ENCODE measurements at places on chromosomes 1 and 21.
A peak's percentile ranks its signal among the peaks of the same experiment; 100 is the strongest.

DNA sequence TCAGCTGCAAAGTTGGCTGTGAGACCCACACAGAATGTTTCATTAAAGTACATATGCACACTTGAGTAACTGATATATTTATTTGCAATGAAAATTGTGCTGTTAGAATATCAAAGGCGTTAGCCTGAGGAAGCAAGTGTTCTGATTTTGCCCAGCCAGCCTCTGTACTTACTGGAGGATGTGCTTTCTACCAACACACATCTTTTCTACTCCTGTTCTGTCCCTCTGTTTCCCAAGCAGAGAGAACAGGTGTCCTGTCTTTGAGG, 31.4 kb downstream of the ELAVL4 start:
- DNase-seq = no peak

- no peak for DNase-seq
These were observed 336.5 kb upstream of the ADGRL2 start for GRCh38 chr1:81463936-81464837.

DNA sequence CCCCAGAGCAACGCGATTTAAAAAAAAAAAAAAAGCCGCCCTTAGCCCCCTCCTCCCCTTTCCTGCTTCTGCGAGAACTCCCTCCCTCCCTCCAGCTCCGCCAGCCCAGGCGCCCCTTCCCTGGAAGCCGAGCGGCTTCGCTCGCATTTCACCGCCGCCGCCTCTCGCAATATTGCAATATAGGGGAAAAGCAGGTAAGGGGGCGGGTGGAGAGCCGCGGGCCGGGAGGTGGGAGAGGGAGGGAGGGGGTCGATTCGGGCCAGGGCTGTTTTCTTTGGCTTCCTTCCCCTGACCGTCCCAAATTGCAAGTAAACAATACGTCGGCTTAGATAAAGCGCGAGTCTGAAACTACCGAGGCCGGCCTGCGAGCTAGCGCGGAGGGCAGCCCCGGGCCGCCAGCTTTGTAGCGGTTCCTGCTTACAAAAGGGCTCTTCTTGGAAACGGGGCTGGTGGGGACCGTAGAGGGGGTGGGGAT, 408 bp downstream of the LMO4 start:
- peak; percentile 48 for DNase-seq

DNA sequence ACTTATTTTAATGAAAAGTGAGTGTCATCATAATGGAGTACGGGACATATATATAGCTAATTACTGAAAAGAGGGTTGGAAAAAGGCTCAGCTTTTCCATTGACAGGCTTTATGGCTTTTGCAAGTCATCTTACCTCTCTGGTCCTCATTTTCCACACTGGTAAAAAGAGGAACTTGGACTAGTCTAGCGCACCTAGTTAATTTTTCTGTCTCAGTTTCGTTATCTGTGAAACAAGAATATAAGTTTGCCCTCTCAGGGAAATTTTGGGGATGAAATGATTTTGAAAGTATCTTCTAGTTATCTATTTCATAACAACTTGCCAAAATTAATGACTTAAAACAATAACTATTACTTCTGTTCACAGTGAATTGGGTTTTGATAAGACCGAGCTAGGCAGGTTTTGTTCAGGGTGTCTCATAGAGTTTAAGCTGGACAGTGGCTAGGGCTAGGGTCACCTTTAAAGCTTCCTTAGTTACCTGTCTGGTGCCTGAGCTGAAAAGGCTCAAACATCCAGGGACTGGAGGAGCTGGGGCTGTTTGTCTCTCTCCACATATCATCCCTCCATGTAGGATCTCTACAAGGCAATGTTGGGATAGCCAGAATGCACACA, 91.7 kb downstream of the TYW3 start:
- DNase-seq = no peak

GRCh38 chr1:240464099-240464498, 147.9 kb downstream of the GREM2 start:
- no peak for DNase-seq

- DNase-seq = no peak
These were observed 15.5 kb upstream of the FAM78B start for GRCh38 chr1:166182281-166182680.

GRCh38 chr1:11013160-11013531, 692 bp downstream of the TARDBP start:
- DNase-seq = no peak

GRCh38 chr1:54296666-54297065, 96.7 kb downstream of the MRPL37 start:
- DNase-seq = no peak

- no peak for DNase-seq
These were observed 63.0 kb downstream of the KCNJ15 start for GRCh38 chr21:38319781-38320180.

DNA sequence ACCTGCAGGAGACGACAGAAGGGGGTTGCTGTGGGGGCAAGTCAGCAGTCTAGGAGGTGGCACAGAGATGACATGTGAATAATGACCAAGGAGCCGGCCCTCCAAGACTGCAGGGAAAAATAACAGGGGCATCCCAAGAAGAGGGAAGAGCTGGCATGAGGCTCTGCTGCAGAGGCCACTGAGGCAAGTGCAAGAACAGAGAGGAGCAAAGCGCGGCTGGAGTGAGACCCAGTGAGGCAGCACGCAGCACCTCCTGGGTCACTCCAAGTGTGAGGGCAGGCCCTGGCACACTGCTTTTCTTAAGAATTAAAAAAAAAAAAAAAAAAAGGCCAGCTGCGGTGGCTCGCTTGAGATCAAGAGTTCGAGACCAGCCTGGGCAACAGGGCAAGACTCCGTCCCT, 80.1 kb downstream of the SLC66A1 start:
- DNase-seq = no peak

- no peak for DNase-seq
These were observed 8.8 kb downstream of the HMGB4 start for GRCh38 chr1:33872683-33873082.

DNA sequence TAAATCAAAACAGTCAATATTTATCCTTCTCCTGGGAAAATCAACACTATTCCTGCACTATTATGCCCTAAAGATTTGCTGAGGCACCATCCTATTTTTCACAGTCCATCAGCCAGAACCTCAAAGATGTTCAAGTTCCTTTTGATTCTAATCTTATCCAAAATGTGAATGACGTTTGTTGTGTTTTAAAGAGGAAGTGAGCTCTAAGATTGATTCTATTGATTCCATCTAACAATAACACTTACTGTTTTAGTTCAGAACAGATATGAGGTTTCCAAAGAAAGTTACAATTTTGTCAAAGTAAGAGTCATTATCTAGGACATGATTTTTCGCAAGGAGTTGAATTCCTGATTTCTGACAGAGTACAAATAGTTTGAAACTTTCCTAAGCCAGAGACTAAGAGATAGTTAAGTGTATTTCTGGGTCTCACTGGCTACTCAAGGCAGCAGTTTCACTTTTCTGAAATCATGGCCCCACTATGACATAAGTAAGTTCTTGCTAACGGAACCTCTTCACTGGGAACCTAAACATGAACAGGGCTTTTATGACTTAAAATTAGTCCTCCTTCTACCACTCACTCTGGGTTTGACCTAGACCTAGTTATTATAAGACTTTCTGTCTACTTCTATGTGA, 84.7 kb downstream of the LHX9 start:
- no peak for DNase-seq

- no peak for DNase-seq
These were observed 304.1 kb downstream of the LMX1A start for GRCh38 chr1:165052431-165052830.

DNA sequence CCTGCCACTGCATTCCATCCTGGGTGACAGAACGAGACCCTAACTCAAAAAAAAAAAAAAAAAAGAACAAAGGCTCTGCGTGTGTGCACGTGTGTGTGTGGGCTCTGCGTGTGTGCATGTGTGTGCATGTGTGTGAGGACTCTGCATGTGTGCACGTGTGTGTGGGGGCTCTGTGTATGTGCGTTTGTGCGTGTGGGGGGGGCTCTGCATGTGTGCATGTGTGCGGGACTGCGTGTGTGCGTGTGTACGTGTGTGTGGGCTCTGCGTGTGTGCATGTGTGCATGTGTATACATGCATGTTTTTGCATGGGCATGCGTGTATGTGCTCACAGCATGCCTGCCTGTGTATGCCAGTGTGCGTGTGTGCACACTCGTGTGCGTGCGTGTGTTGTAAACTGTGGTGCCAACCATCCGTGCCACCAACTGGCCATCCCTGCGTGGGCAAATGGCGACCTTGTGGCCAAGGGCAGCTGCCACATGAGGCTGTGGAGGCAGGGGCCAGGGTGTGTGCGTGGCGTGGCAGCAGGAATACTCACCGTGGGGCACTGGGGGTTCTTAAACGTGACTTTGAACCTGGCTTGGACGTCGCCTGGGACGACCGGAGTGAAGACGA, 26.8 kb upstream of the TMEM52 start:
- DNase-seq = no peak

- peak; percentile 16 for DNase-seq
These were observed 47.8 kb upstream of the BTG3 start for GRCh38 chr21:17660452-17660851.

DNA sequence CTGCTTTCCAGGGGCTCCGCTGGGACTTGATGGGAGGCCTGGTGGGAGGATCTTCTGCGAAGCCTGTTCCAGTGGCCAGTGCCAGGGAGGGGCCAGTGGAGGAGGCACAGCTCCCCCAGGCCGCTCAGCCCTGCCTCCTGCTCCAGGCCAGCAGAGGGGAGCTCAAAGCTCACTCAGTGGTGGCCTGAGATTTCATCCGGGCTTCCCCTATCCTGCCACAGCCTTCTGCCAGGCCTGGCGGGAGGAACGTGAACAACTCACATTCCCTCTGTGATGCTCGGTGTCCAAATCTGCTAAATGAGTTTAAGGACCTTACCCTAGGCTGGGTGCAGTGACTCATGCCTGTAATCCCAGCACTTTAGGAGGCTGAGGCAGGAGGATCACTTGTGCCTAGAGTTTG, 3.3 kb downstream of the CLCNKB start:
- DNase-seq = no peak

DNA sequence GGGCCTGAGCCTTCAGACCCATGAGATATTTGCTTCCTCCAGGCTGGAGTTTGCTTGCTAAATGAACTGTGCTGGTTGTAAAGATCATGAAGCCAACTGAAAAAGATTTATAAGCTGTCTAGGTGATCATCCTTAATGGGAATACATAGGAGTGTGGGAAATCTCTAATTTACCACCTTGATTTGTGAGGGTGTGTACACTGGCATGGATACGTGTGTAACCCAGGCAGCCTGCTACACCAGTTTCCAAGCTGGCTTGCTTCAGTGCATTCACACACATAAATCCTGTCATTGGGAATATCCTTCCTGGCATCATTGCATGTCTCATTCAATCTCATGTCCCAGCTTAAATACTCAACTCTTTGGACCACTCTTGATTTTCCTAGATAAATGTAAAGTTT, 57.6 kb upstream of the GNG12 start:
- DNase-seq = no peak

DNA sequence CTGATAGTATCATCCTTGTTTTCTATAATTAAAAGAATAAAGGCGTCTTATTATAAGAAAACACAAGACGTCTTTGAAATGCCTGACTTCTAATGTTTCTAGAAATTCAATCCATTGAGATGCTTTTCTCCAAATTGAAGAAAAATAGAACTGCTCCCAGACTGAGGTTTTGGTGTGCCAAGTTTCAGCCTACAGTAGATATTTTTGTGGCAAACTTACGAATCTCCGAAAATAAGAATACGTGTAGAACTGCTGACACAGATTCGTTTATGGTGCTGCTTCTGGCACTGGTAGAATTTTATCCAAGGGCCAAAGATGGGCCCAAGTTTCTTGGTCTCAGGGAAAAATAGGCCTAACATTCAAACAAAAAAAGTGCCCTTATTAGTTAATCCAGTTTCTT, 554.5 kb upstream of the NR5A2 start:
- no peak for DNase-seq

DNA sequence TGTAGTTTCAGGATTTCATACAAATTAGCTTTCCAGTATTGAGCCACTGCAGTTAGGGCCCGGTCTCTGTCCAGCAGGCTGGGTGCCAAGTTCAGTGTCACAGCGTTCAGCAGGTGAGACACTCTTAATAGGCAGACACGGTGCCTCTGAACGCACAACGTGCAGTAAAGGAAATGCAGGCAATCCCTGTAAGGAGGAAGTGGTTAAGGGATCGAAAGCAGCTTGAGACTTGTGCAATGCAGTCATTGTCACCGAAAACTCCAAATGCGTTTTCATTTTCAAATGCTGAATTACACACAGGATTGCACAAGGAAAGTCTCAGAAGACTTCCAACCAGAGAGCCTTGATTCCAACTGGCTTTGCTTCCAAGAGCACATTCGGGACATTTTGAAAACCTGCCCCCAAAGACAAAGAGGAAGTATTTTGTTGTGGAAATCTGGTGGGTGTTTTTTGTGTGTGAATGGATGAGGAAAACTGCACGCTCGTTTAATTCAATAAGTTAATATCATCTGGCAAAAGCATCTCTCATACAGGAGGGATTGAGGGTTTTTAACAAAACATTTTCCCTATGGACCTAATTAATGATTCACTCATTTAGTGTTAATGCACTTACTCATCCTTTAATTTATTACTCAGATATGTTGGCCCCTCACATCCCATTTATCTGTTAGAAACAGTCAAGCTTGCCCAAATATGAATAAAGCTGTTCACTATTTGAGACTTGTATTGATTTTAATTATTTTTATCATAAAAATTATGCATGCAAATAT, 61.6 kb downstream of the PTGS2 start:
- DNase-seq = peak; percentile 99

- no peak for DNase-seq
These were observed 33.5 kb downstream of the ZMYM1 start for GRCh38 chr1:35112668-35113067.

DNA sequence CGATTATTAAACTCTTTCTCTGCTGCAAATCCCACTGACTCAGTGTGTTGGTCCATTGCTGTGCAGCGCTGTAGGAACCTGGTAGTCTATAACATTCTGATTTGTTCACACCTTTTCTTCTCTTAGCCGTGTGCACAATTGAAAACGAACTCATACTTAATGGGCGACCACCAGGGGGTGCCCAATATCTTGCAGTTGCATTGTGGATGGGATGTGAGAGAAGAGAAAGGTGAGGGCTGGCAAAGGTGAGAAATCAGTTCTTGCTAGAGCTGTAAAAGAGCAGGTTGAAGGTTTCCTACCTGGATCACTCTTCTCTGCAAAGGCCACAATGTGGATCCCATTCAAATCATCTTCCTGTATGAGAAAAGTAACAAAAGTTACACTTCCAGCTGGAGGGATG, 51.0 kb downstream of the CASQ2 start:
- no peak for DNase-seq

DNA sequence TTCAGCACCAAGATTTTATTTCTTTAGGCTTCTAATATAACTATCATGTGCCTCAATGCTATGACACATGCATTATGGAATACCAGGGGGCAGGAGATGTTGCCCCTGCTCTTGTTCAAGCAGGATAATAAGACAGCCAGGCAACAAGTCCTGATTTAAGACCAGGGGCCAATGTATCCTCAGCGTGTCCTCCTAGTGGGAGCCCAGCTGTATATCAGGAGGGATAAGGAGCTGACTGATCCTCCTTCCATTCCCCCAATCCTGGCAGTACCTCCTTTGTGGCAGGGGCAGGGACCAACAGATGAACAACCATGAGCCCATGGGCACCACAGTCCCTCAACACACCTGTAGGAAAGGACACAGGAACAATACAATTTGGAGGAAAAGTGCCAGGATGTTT, 29.3 kb downstream of the SORT1 start:
- no peak for DNase-seq

GRCh38 chr1:47987601-47988000, 9.6 kb downstream of the TRABD2B start:
- DNase-seq = no peak

Data from inflammatory macrophage treated with lipopolysaccharide for 1 hour (primary cell).